GM12865 (cell line): ENCODE measurements at places on chromosomes 11 and 22.

- no peak for DNase-seq
Observed at GRCh38 chr11:131474947-131475346, 104.5 kb downstream of the NTM start.

DNA sequence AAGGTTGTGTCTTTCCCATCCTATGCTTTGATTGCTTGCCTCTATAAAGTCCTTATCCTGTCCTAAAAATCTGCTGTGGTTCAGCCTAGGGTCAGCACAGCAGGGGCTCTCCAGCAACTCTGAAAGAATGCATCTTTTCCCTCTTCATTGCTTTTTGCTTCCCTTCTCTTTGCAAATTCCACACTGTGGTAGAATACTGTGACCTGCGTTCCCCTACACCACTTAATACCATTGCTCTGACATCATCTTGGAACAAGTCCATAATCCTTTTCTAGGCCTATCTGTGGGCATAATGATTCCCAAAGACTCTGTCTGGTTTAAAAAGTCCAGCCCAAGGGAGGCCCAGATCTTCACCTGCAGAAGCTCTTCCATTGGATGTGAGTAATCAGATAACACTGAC lies 177.7 kb downstream of the NAV2 start:
- DNase-seq: no peak

- DNase-seq: no peak
Observed at GRCh38 chr11:102485095-102485722, 32.6 kb upstream of the TMEM123 start.

GRCh38 chr11:4060182-4060923 lies 34.2 kb upstream of the RRM1 start:
- no peak for DNase-seq

GRCh38 chr11:105881027-105881426 lies 141.0 kb downstream of the MSANTD4 start:
- no peak for DNase-seq

DNA sequence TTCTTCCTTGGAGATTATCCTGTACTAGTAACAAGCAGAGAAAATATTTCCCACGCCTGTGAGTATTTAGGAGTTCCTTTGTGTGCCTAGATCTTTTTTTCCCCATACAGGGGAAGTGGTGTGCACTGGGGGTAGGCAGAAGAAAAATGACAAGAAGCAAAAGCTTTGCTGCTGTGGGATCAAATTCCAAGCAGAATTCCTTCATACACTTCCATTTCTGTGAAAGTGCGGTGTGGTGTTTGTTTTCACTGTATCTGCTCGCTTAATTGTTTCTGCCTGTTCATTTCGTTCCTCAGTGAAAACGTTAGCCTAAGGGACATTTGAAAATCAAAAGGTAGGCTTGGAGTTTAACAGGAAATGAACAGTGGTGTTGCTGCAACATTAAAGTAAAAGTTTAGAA lies 47.9 kb downstream of the BLID start:
- DNase-seq: no peak

- no peak for DNase-seq
Observed at GRCh38 chr11:116219171-116219635, 553.6 kb downstream of the BUD13 start.

DNA sequence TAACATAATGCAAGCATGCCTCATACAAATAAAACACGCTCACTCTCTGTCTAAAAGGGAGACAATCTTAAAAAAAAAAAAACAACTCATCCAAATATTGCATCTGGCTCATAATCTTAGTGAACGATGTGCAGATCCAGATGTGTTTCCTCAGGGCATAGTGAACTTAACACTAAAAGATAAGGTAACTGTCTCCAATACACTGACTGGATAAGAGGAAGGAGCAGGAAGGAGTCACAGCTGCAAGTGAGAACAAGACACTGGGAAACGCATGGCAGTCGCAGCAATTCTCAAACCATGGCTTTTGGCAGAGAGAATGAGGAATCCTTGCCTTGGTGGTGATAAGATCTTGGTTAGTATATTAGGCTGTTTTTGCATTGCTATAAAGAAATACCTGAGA lies 9.2 kb upstream of the EIF3M start:
- DNase-seq: no peak

DNA sequence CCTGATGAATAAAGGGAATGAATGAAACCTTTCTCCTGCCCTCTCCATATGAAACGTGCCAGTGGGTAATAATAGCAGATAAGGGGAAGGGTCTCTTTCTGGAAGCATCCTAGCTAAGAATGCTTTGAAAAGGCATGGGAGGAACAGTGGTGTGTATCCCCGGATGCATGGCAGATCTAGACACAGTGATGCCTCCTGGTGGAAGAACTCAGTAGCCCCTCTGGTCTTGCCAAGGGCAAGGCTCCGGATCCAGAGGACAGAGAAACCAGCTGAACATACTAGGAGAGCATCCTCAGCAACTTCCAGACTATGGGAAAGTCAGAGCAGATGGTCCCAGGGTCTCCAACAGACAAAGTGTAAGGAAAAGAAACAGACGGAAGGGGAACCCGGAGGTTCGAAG lies 6.4 kb downstream of the BAIAP2L2 start:
- DNase-seq: no peak

DNA sequence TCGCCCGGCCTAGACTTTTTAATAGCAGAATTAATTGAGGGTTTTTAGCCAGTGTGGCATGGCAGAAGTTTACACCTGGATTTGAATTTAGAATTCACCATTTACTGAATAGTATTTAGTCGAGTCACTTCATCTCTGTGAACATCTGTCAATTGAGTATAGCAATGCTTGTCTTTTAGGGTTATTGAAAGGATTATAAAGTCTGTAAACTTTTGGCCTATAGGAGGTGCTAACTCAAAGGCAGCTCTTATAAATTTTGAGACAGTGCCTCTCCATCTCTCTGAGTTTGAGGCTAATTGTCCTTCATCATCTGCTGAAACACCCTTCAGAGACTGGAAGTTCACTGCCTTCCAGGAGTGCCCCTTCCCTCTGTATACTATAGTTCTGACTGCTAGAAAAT lies 205.0 kb downstream of the NELL1 start:
- DNase-seq: no peak
